ENCODE measurements at places on chromosomes 2 and 18.

- DNase-seq, result no peak
Observed at GRCh38 chr2:7907041-7907440, 774.8 kb upstream of the ID2 start.

GRCh38 chr2:225052703-225053102 lies 10.4 kb upstream of the DOCK10 start:
- no peak for DNase-seq

DNA sequence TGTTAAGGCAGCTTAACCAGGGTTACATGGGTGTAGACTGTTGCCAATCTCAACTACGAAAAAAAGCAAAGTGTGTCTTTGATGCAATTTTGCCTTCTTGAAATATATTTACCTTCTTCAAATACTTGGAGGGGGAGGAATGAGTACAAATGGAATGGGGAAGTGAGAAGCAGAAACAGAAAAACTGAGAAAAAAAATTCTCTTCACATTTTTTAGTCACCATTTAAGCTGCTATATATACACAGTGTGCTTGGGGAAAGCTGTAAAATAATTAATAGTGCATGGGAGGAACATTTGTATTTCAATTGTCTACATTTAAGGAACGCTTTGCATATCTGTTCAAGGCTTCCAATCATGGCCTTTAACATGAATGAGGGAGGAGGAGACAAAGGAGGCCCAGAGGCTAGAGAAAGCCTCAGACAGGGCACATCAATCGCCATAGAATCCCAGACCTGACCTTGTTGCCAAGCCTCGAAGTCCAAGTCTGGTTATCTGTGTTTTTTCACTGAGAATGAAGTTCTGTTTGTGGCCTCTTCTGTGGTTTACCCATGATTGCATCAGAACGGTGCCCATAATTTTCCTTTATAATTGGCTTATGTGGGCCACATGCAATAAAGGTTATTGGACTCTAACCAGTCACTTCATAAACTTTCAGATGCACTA lies 158.6 kb downstream of the PIK3C3 start:
- DNase-seq, result no peak

DNA sequence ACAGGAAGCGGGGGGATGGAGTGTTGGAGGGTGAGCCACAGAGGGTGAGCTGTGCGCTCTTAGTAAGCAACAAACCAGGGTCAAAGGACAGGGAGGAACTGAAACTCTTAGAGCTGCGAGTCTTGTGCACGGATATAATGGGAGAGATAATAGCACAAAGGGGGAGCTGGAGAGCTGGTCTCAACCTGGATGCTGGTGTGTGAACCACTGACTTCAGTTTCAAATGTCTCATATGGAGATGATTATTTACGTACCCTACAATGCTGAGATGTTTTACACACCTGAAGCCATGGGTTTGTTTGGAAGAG lies 35.9 kb downstream of the PTGR3 start:
- DNase-seq, result peak; percentile 3

DNA sequence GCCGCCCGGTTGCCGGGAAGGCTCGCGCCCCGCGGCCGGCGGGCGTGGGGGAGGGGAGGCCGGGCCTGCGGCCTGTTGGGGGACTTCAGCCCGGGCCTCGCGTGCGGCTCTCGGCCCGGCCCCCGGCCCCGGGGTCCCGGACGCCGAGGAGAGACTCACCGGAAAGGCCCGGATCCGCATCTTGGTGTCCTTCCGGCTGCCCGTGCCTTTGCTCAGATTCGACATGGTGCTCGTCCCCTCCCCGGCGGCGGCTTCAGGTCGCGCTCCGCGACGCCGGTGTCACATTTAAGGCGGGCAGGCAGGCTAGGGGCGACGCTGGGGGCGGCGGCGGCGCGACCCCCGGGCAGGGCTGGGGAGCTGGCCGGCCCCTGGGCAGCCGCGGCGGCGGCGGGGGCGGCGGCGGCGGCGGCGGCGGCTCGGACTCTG lies 365 bp downstream of the CUL3 start:
- peak; percentile 47 for DNase-seq

- DNase-seq, result no peak
Observed at GRCh38 chr2:144459937-144460336, 60.0 kb downstream of the ZEB2 start.
